ENCODE measurements at places on chromosomes 7 and 10. TPM values are rescaled to one million over a fixed set of nuclear protein-coding genes. Genes with fewer than 3 reads are reported as not detected.

NUDT13 gene
- 1.5 TPM for total RNA-seq

GLI3 gene
- total RNA-seq = 1.1 TPM

MYO3A gene
- total RNA-seq = not detected

MMP21 gene
- 0.29 TPM for total RNA-seq

JAZF1 gene
- 13.4 TPM for total RNA-seq

ADCY1 gene
- total RNA-seq = not detected
